ENCODE measurements at places on chromosomes 4 and X. TPM values are rescaled to one million over a fixed set of nuclear protein-coding genes. Genes with fewer than 3 reads are reported as not detected.

The IQCM gene
- not detected for total RNA-seq

The UGT2B11 gene
- total RNA-seq: not detected

The SPACA5B gene
- not detected for total RNA-seq

The SMIM43 gene
- not detected for total RNA-seq

The AR gene
- total RNA-seq: not detected

The PAGE5 gene
- not detected for total RNA-seq

The PPP2R2C gene
- total RNA-seq: 7.5 TPM

The DGKK gene
- total RNA-seq: not detected

The STAP1 gene
- not detected for total RNA-seq

The TMEM156 gene
- 7.0 TPM for total RNA-seq

The VCX gene
- not detected for total RNA-seq

The TASL gene
- total RNA-seq: not detected

The ZXDA gene
- total RNA-seq: 4.9 TPM

The ADH1B gene
- 24.2 TPM for total RNA-seq

The RBMXL3 gene
- total RNA-seq: not detected

The PCDH18 gene
- 3.5 TPM for total RNA-seq

The UGT2A1 gene
- not detected for total RNA-seq

The SYN1 gene
- 0.27 TPM for total RNA-seq

The PFKFB1 gene
- 0.27 TPM for total RNA-seq

The DAPP1 gene
- 24.7 TPM for total RNA-seq

The SAP30 gene
- total RNA-seq: 30.6 TPM

The PPEF2 gene
- total RNA-seq: not detected

The TEX13B gene
- not detected for total RNA-seq

The ARR3 gene
- not detected for total RNA-seq

The SLC49A3 gene
- not detected for total RNA-seq

The CDS1 gene
- total RNA-seq: 11.5 TPM

The MAGEA2B gene
- not detected for total RNA-seq

The ADD1 gene
- total RNA-seq: 161 TPM

The SSX4 gene
- not detected for total RNA-seq

All from MCF 10A (cell line).